ENCODE measurements at places on chromosomes 6 and 20.
A peak's percentile ranks its signal among the peaks of the same experiment; 100 is the strongest.

DNA sequence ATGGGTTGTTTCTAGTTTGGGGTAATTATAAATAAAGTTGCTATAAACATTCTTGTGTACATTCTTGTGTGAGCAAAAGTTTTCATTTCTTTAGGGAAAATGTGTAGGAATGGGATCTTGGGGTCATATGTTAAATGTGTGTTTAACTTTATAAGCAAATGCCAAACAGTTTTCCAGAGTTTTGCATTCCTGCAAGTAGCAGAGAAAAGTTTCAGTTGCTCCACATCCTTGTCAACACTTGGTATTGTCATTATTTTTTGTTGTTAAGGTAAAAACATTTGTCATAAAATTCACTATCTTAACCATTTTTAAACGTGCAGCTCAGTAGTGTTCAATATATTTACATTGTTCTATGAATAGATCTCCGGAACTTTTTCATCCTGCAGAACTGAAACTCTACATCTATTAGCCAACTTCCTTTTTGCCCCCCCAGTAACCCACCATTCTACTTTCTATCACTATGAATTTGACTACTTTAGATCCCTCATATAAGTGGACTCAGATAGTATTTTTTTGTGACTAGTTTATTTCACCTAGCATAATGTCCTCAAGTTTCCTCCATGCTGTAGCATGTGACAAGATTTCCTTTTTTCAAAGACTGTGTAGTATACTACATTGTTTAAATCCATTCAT lies 48.4 kb downstream of the PHACTR2 start:
- DNase-seq: no peak

DNA sequence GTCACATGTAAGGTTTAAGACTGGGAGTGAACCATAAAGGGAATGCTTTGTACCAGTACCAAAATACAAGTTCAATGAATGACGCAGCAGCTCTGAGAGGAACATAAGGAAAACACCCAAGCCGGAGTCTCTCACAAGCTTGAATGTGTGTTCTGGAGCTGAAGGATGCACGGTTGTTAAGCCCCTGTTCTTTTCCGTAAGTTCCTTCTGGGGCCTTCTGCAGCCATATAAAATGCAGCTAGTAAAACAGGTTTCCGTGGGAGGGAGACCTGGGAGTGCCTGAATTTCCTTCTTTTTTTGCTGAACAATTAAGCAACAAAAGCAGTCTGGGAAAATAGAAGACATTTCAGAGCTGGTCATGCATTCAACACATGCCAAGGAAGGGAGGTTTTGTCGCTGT lies 73.2 kb upstream of the JAG1 start:
- DNase-seq: no peak

DNA sequence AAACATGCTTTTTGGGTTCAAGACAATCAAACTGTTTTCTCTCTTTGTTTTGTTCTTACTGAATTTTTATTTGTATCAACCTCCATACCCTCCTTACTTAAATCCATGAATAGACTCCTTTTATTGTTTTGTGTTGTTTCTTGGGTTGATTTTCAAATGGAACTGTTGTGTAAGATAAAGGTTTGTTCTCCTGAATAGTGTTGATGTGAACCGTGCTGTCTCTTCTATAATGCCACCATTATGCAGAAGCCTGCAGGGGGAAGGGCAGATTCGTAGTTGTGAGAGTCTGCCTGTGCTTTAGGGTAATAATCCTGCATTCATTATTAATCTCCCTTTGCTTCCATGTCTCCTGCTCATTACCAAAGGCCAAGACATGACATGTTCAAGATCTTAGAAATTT lies 105.9 kb downstream of the CDKAL1 start:
- DNase-seq: no peak

DNA sequence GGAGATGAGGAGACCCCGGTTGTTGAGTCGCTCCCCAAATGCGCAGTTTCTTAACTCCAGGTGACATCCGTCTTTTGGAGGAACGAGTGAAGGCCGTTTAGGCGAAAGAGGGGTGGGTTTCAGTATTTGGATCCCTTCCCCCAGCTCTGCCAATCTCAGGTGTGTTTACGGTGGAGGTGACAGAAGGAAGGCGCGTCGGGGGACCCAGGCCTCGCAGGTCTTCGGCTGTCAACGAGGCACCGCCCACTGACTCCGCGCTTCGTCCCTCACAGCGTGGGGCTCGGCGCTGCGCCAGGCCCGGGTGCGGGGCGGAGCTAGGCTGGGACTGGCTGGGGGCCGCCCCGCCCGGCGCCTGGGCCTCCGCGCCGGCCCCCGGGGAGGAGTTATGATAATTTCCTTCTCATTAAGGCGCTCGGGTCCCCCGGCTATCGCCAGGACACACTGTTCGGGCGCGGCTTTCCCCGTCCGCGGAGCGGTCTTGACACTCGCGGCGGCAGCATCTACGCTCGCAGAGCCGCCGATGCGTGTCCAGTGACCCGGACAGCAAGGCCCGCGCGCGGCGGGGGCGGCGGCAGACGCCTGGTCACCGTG lies at the start of gene TFAP2C:
Gene TFAP2C, plus strand, starts transcription at position 434 of the 591 bp plus-strand sequence. CDS start 239 bp downstream, outside the sequence.
- no peak for DNase-seq

DNA sequence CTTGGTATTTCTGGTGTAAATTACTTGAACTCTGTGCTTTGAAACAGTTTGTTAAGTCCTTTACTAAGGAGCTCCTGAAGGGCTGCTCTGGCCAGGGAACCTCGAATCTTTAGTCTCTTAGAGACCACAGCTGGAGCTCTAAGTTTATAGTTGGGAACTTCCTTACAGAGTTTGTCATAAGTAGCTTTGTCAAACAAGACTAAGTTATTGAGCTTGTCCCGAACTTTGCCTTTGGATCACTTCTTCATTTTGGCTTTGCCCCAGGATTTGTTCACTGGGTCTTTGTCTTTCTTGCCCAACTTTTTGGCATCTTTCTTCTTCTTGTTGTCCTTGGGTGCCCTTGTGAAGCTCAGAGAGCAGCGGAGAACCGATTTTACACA lies 64.8 kb downstream of the FAM50B start:
- no peak for DNase-seq

GRCh38 chr6:48071833-48072232 lies 39.2 kb downstream of the PTCHD4 start:
- no peak for DNase-seq

GRCh38 chr20:62374331-62375152 lies 7.4 kb upstream of the LAMA5 start:
- no peak for DNase-seq

DNA sequence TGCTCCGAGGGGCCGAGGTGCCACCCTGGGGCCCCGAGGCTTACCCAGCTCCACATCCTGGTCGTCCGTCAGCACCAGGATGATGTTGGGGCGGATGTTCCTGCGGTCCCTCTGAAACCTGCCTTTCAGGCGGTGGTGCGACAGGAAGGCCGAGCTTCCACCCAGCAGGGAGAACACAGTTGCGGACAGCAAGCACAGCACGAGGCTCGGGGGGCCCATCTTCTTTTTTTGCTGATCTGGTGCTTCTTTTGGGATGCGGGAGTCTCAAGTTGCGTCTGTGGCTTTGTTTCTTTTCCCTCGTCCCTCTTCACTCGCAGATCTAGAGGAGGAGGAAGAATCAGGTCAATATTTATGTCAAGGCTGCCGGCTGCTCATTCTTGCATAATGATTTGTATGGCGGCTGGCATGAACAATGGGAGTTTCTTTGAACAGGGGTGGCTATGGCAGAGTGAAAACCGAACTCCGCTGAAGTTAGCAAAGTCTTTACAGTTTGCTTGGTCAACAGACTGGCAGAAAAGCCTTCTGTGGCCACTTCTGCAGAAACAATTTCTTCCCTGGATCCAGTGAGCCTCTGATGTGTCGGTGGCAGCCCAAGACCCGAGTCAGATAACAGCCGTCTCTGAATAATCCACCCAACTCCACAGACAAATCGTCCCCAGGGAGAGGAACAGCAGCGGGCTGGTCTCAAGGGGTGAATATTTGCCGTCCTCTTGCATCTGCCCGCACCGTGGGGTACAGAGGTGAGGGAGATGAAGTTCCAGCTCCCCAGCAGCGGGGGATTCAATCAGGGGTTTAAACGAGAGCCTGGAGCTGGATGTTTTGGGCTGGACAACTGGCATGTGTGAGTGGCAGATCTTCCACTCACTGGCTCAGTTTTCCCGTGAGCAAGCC lies 27.9 kb downstream of the SULF2 start:
- DNase-seq: no peak

- no peak for DNase-seq
Measured at GRCh38 chr6:154361476-154361875, 4.9 kb upstream of the IPCEF1 start.

- DNase-seq: no peak
Measured at GRCh38 chr6:43806043-43806757, 36.2 kb downstream of the VEGFA start.

DNA sequence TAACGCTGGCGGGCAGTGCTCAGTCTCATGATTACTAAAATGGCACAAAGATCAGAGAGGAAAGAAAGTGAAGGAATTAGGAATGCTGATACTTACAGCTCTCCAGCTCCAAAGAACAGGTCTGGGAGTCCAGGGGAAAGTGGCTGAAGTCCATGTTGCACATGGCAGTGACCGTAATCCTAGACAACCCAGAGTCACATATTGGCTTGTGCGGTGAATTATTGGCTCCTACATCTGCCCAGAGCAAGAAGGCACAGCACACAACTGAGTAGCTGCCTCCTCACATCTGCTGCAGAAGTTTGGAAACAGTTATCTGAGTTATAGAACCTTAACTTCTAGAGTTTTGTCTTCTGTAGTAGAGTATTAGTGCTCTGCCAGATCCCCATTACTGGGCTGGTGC lies 47.2 kb downstream of the GABRR2 start:
- no peak for DNase-seq

- no peak for DNase-seq
Measured at GRCh38 chr6:152268846-152269442, 368.2 kb downstream of the SYNE1 start.

GRCh38 chr6:138242987-138243592 lies 24.8 kb upstream of the PBOV1 start:
- DNase-seq: no peak

GRCh38 chr6:41327177-41327576 lies 8.2 kb upstream of the NCR2 start:
- DNase-seq: no peak

DNA sequence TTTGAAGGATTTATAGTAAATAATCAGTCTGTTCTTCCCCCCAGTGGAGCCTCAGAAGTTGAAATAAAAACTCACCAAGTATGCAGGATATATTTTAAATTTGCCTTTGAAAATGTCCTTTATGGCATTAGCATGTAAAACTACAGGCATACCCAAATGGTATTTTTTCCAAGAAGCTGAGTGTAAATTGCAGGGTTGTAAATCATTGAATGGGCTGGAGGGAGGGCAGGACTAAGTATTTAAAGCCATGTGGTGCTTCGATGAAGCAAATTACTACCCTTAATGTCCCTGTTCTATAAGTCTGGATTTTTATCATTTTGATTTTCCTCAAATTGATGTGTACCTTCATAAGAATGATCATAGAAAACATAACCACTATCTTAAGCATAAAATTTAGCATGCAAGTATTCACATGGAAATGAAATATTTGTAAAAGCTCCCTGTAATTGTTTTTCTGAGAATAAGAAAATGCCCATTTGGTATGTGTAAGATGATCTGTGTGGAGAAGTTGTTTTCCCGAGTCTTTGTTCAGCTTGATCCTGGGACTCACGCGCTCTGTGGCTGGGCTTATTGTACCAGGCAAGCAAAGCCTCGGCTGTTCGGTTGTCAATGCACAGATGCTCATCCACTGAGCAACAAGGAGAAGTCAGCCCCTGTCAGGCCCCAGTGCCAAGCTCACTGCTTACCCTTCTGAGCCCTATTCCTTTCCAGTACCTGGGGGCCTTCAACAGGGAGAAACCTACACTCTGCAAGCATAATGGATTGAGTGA lies 66.7 kb downstream of the CD164 start:
- DNase-seq: no peak

DNA sequence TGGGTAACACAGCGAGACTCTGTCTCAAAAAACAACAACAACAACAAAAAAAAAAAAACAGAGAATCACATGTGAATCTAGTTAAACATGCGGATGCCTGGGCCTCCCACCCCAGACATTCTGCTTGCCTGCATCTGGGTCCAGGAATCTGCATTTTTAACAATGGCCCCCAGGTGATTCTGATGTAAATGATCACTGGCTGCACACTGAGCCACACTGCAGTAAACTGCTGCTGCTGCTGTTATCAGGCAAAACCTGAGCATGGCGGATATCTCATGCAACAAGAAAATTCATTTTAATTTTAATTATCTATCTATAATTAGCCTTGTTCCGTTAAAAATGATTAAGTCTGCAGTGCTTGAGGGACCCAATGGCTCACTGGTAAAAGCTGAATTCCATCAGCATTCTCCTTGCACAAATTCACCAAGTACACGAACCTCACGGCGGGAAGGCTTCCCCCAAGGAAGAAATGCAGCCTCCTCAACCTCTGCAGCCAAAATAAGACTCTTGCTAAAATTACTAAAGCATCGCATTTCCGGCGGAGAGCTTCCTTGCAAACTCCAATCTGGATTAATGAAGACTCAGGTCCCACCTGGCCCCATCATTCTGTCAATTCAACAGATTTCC lies 81.6 kb upstream of the SNX9 start:
- no peak for DNase-seq

DNA sequence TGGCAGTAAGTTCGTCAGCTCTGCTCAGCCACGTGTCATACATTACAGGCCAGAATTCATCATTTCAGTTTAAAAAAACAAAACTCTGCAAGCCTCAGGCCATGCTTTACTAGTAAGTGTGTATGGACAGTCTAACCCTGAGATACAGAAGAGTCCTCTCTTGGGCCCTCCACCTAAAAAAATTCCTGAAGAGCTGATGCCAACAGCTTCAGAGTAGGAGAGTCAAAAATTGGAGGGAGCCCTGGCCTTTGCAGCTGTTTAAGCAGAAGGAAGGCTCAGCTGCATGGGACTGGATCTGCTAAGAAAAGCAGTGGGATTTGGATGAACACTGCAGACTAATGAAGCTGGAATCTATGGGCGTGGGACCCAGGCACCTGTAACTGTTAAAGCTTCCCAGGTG lies 47.2 kb upstream of the FAM8A1 start:
- no peak for DNase-seq

DNA sequence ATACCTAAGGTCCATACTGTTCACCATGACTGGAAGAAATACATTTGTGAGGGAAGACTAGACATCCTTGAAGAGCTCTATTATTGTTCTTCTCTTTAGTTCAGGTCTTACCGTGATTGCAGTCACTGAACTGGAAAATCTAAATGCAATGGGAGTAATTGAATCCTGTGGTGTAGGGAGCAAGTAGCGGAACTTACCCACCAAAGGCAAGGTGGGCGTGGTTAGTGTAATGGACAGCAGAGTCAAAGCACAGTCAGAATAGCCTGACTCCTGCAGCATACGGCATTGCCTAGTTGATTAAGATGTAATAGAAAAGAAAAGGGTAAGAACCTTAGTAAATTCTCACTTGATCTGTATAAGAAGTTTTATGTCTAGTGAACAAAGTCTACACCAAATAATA lies 679.7 kb upstream of the EPHA7 start:
- no peak for DNase-seq

GRCh38 chr6:6798448-6798860 lies 209.9 kb downstream of the LY86 start:
- DNase-seq: no peak

- no peak for DNase-seq
Measured at GRCh38 chr6:36120539-36120938, 9.8 kb upstream of the MAPK13 start.

- DNase-seq: peak; percentile 57
Measured at GRCh38 chr6:122713138-122713537, 66.4 kb upstream of the FABP7 start.

All from NCI-H1436 treated with DMSO at 0.1 percent for 48 hours (cell line).